Globus pallidus (tissue), 1 donor: ENCODE measurements at places on chromosomes 16 and 17.
A peak's percentile ranks its signal among the peaks of the same experiment; 100 is the strongest.

GRCh38 chr17:6596081-6596480 lies 39.7 kb upstream of the PITPNM3 start:
- no peak for DNase-seq

DNA sequence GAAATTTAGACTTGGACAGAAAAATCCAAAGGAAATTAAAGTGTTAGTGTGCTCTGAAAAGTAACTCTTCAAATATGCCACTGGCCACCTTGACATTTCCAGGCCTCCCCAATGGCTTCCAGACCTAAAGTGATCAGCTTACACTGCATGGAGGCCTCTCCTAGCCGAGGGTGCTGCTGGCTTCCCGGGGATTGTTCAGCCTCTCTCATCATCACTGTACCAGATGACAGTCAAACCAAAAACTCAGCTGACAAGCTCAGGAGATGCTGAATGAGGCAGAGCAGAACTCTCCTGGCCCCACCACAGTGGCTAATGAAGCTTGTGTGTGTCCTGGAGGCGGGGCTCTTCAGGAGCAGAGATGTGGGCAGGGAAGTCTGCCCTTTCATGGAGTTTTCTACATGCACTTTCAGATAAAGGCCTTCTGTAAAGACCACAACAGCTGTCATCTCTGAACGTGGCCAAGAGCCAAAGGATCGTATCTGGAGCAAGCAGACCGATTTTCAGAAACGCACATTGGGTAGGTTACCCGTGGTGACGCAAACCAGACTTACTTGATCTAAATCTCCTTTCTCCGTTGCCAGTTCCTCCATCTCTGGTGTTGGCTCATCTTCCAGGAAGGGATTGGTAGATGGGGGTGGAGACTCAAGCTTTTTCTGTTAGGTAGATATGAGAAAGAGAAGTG lies 113.3 kb downstream of the VPS53 start:
- DNase-seq = no peak

DNA sequence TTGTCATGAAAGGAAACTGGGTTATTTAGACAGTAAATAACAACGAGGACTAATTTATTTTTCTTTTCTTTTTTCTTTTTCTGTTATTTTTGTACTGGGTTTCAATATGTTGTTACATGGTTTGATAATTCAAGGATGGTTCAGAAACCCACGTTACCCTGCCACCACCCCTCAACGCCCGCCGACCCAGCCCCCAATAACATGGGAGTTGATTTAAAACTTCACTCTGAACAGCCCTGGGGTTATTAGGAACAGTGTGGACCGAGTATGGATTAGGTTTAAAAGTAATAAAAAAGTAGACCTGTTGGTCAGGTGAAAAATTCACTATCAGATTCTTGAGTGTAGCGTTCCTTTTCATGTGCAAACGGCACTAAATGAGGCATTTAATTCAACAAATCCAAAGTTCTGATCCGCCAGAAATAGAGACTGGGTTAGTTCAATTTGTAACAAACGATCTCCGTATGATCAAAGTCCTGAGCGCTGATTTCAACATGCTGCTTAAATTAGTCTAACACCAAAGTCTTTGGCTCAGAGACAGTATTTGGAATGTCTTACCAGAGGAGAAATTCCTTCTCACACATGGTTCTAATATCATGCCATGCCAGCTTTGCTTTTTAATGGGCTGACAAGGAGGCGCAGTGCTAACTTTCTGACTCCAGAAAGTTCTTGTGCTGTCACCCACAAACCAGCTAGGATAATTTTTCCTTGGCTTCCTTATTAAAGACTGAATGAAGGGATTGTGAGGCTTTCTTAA lies 173.1 kb upstream of the IRX3 start:
- no peak for DNase-seq

DNA sequence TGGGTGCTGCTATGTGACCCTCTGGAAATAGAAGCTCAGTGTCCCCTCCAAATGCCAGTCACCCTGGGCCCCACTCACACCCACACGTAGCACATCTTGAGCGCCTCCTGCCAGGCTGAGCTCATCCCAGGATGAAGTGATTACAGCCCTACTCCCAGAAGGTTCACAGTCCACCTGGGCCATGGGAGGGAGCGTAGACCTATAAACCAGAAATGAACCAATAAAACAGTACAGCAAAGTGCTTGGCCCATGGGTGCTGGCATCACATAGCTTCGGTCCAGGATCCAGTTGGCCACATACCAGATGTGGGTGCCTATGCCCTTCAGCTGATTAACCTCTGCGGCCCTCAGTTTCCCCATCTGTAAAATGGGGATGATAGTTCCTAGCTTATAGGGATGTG lies 2.2 kb upstream of the BICDL2 start:
- DNase-seq = no peak

DNA sequence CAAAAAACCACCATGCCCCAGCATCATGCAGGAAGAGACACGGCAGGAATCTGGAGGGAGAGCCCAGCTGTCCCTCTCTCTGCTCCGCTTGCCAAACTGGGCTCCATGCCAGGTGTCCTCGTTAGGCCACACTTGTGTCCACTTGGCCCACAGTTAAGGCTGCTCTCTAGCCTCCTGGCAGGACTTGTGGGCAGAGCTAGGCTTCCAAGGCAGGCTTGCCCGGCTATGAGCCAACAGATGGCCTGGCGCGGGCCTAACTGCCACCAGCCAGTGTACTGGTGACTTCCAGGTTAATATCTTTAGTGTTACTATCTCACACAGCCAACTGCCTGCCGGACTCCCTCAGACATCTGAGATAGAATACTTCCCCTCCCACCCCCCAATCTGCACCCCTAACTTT lies 10.6 kb downstream of the ATP6V0D1 start:
- peak; percentile 96 for DNase-seq

GRCh38 chr17:17741349-17742023 lies 60.2 kb downstream of the RAI1 start:
- DNase-seq = peak; percentile 94

GRCh38 chr16:81823111-81823510 lies 44.0 kb downstream of the PLCG2 start:
- DNase-seq = peak; percentile 33

GRCh38 chr17:50601823-50602375 lies 32.8 kb upstream of the ABCC3 start:
- DNase-seq = no peak

DNA sequence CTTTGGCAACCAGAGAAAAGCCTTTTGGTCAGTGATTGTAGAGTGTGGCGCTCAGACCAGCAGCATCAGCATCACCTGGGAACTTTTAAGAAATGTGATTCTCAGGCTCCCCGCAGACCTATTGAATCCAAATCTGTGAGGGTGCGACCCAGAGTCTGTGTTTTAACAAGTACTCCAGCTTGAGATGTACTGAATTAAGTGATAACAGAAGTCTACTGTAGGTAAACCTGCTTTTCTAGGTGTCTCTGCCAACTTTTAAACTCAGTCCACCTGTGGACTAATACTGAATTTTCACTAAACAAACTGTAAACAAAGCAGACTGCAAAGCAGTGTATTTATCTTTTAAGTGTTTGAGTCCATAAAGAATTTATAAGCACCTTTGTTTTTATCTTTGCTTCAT lies 43.6 kb downstream of the NUP93 start:
- no peak for DNase-seq

DNA sequence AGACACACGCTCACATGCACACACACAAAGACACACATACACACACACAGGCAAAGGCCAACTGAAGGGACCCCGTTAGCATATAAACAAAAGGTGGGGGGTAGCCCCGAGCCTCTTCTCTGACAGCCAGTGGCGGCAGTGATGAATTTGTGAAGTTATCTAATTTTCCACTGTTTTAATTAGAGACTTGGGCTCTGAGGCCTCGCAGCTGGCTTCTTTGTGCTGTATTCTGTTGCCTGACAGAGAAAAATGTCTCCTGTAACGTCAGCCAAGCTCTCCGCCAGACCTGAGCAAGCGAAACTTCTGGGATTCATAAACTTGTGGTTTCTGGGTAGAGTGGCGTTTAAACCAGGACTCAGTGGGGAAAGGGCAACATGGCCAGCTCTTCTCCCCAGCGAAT lies 113.9 kb upstream of the FOXF1 start:
- no peak for DNase-seq

DNA sequence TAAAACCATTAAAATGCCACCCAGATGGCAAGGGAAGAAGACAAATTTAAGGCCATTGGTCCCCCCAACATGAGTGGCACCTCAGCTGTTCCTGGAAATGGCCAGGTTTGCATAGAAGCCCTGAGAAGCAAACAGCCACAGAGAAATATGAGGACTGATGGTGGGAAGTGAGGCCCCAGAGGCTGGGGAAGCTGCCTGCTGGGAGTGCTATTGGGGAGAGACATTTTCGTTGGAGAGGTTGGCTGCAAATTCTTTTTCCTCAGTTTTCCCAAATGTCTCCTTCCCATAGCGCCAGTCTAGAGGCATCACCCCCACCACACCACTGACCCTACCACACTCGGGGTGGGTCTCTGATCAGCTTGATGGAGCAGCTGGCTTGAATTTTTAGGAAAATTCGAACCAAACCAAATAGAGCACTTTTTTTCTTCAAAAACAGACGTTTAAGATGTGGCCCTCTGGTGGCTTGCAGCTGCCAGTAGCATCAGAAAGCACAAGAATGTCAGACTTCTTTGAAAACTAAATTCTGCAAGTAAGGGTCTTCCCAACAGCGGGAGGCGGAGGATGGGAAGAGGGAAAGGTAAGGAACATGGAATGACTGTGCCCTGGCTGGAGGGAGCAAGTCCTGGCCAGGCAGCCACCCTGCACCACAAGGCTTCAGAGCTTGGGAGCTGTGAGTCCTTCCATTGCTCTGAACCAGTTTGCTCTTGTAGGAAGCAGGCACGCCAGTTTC lies 13.2 kb upstream of the SLC12A3 start:
- DNase-seq = no peak

DNA sequence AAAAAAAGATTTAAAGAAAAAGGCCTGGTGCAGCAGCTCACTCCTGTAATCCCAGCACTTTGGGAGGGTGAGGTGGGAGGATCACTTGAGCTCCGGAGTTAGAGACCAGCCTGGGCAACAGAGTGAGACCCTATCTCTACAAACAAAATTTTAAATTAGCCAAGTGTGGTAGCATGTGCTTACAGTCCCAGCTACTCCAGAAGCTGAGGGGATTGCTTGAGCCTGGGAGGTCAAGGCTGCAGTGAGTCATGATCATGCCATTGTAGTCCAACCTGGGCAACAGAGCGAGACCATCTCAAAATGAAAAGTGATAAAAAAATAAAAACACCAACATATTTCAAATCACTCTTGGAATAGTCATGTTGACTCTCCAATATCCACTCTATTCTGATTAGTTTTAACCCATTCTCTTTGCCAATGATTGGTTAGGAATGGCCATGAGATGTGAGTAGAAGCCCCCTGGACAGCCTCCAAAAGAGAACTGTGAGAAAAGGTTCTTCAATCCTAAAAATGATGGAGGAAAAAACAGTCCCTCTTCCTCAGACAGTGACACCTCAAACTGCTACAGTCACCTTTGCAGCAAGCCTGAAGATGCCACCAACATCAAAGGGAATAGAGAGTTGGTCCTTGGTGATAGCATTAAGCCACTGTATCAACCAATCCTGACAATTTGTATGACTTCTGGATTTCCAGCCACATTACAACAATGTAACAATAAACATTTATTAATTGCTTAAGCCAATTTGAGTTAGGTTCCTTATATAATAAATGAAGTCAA lies 2.9 kb upstream of the KANSL1 start:
- no peak for DNase-seq

DNA sequence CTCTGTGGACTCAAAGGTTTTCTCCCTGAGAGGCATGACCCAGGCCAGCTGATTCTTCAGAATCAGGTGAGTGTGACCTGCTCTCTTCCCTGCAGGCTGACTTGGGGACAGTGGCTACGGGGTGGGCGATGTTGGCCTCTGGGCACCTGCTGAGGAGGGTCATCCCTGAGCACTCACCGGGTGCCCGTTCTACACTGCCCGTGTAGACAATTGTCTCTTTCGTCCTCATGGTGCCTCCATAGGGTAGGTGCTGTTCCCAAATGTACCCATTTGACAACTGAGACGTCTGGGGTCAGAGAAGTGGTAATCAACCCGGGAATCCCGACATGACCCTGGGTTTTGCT lies 74.8 kb downstream of the GOSR1 start:
- no peak for DNase-seq

- no peak for DNase-seq
These were observed 82.1 kb upstream of the CLEC18B start for GRCh38 chr16:74503412-74503811.

GRCh38 chr16:53950677-53951076 lies 246.7 kb downstream of the FTO start:
- no peak for DNase-seq

DNA sequence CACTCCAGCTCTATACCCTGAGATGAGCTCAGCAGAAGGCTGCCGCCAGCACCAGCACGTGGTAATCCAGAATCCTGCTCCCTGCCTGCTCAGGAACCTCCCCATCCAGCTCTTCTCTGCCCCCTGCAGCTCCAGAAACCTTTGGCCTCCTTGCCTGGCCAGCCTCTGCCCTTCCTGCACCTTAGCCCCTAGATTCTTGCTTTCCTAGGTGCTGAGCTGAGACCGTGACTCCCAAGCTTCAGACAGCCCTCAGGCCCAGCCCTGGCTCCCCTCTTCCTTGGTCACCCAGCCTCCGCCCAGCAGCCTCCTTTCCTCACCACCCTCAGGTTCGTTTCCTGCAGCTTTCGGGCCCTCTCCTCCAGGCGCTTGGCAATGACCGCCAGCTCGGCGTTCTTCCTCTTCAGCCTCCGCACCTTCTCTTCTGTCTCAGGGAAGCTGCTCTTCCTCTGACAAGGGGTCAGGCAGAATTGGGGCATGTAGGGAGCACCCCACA lies 2.6 kb downstream of the TSPOAP1 start:
- no peak for DNase-seq

- DNase-seq = no peak
These were observed 74.0 kb upstream of the HLF start for GRCh38 chr17:55190748-55191147.

DNA sequence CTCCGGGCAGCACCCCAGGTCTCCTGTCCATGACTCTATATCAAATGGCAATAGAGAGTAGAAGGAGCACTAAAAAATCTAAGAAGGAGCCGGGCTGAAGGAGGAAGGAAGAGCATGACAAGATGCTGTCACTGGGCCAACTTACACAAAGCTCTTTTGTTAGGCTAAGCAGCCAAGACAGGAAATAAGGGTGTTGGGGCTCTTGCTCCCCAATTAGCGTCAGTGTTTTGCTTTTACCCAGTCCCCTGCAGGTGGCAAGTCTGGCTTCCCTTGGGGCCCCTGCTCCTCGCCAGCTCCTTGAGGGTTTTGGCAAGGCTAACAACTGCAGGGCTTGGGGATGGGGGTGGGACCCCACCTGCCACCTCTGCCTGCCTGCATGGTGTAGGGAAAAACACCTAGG lies 120.5 kb downstream of the CCT6B start:
- DNase-seq = no peak
